Esophagus muscularis mucosa (tissue), 4 donors: ENCODE measurements at places on chromosomes 11 and 22. TPM values are rescaled to one million over a fixed set of nuclear protein-coding genes. Genes with fewer than 3 reads are reported as not detected.

- no peak for DNase-seq
- H3K4me1 ChIP-seq: no peaks in the 10 kb centered on the region
- H3K27ac ChIP-seq: no peak overlapping the region
- no peaks in the 10 kb centered on the region for H3K27me3 ChIP-seq
- no peaks in the 10 kb centered on the region for H3K36me3 ChIP-seq
- no peak overlapping the region for H3K4me3 ChIP-seq
Observed at GRCh38 chr22:43256569-43256968, 69.6 kb upstream of the TTLL12 start.

The GUCD1 gene
- 137 TPM for total RNA-seq

The DCHS1 gene
- total RNA-seq: 27.0 TPM

GRCh38 chr11:134559602-134559962 is 147.5 kb upstream of the B3GAT1 start:
- H3K4me1 ChIP-seq: no peaks in the 10 kb centered on the region
- no peak overlapping the region for H3K27ac ChIP-seq
- H3K4me3 ChIP-seq: no peak overlapping the region
